ENCODE measurements at places on chromosomes 6 and 20.
A peak's percentile ranks its signal among the peaks of the same experiment; 100 is the strongest.

DNA sequence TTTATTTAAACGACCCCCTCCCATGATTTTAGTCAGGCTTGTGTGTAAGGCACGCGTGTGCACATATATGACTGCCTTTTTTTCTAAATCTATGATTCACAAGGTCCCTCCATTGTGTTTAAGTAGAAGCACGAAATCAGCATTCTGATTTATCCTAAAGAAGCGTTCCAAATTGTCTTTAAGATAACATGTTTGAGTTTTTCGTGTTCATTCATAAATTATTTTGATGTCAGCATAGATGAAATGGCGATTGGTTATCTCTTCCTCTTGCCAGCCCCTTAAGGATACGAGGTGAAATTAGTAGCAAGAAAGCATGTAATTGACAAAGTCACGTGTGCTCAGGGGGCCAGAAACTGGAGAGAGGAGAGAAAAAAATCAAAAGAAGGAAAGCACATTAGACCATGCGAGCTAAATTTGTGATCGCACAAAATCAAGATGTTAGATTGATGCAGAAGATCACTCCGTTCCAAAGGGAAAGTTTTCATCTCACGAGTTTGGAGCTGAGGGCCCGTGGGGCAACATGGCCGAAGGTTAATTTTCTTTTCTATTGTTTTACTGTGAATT lies at the start of gene LIN28B:
LIN28B (plus strand) TSS at position 377 of the 564 bp plus-strand sequence; CDS start at position 521, 144 bp downstream.
- DNase-seq: no peak

DNA sequence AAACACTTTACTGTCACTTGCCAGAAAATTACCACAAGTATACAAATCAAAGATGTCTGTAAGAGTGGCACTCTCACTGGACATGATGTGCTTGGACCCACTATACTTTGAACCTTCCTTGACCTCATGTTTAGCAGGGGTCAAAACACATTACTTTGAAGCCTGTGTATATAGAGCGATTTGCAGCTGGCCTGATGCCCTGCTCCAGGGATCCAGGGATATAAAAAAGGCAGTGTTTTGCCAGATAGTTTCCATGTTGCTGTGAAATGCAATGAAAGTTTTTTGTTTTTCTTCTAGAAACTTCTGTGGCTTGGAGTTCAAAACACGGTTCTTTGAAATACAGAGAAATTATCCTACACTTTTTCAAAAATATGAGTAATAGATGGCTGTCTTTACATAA lies 165.7 kb downstream of the FOXC1 start:
- no peak for DNase-seq

DNA sequence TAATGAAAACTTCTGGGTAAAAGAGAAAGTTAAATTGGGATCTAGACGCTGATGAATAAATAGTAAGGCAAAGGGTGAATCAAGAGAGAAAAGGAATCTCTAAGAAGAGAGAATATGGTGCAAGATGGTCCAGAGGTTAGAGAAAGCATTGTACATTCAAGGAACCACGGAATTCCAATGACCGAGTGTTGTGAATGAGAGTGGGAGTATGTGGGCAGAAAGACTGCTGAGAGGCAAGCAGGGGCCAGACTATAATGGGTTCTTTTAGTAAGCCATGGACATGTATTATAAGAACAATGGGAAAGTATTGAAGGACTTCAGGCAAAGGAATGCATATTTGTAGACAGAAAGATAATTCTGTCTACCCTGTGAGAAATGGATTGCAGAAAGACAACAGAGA lies 45.2 kb downstream of the SPTLC3 start:
- DNase-seq: no peak

DNA sequence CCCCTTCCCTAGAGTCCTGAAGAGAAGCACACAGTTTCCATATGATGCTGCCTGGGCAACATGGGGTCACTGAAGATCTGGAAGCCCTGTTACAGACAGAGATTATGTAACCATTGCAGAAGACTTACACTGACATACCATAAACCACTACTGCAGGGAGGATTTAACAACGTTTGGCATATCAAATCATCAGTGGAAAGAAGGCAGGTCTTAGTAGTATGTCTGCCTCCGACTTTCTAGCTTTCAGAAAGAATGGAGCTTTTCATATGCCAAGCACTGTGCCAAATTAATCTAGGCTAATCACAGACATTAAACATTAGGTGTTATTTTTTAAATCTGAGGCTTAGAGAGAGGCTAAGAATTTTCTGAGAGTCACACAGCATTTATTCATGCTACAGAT lies 144.3 kb downstream of the ADGRB3 start:
- no peak for DNase-seq

- peak; percentile 40 for DNase-seq
Measured at GRCh38 chr6:129648819-129649491, 61.0 kb downstream of the ARHGAP18 start.

- DNase-seq: no peak
Measured at GRCh38 chr20:5870568-5870981, 79.8 kb downstream of the TRMT6 start.

GRCh38 chr6:156634048-156634447 lies 143.1 kb upstream of the ARID1B start:
- DNase-seq: peak; percentile 33

GRCh38 chr6:105483492-105483891 lies 80.6 kb upstream of the PREP start:
- DNase-seq: no peak

DNA sequence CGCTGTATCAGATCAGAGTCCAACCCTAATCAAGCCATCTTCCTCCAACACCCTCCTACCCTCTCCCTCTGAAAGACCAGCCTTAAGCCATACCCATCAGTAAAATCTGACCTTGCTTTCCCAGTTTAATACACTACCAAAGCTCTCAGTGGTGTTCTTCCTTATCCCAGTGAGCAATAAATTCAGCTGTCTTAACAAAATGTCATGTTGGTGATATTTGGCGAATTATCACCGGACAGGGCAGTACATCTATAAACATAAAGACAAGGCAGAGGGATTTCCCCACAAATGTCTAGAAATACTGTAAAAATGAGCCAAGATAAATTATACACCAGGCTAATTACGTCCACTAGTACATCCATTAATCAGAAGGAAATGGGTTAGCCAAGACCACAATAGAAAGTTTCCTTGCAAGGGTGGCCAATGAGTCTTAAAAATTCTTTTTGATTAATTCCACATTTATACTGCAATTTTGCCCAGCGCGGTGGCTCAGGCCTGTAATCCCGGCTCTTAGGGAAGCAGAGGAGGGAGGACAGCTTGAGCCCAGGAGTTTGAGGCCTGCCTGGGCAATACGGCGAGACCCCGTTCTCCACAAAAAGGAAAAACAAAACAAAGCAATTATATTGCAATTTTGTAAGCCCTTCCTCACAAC lies 905 bp downstream of the RARS2 start:
- peak; percentile 7 for DNase-seq

DNA sequence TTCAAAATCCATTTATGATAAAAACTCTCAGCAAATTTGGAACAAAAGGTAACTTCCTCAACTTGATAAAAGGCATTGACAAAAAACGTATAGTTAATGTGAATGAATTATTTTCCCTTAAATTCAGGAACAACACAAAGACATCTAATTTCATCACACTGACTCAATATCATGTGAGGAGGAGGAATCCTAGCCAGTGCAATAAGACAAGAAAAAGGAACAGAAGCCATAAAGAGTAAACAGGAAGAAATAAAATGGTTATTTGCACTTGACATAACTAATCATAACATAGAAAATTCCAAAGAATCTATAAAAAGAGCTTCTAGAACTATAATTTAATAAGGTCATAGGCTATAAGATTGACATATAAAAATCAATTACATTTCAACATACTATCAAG lies 31.4 kb downstream of the CHD6 start:
- DNase-seq: no peak

GRCh38 chr20:34365765-34366213 lies 2.7 kb downstream of the ITCH start:
- DNase-seq: peak; percentile 90

DNA sequence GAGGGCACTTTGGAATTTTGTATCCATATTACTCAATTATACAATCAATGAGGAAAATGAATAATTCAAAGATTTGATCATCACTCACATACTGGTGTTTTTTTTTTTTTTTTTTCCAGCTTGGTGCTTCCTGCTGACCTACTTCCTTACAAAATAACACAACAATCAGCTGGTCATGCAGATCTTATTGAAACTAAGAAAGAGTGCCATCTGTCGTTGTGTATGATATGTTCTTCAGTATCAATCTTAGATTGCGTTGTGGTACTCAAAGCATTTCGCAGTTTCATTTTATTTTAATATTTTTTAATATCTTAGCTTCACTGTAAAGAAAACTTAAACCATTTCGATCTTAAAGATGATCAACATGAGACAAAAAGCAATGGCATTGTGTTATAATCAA lies 155.6 kb downstream of the OGFRL1 start:
- no peak for DNase-seq

DNA sequence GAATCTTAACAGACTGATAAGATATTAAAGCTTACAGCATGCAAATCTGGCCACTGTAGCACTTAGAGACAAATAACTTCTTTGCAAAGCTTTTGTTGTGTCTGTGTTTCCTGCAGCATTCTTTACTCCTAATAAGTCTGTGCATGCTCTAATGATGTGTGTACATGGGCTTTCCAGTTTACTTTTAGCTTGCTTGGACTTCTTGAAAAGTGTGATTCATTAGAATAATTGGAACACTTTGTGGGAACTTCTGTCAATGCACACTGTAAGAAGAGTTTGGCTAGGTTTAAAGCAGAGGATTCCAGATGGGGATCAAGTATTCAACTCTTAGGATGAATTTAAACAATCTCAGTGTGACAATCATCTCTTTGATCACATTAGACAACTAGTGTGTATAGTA lies 22.1 kb upstream of the TINAG start:
- DNase-seq: no peak

- no peak for DNase-seq
Measured at GRCh38 chr6:27593861-27594260, 121.0 kb upstream of the ZNF184 start.

GRCh38 chr6:21240709-21241108 lies 352.8 kb upstream of the SOX4 start:
- DNase-seq: no peak

GRCh38 chr6:113526995-113527394 lies 330.1 kb upstream of the MARCKS start:
- DNase-seq: no peak

GRCh38 chr6:83852528-83853177 lies 507 bp upstream of the RIPPLY2 start:
- no peak for DNase-seq

- DNase-seq: no peak
Measured at GRCh38 chr20:24450624-24451376, 18.6 kb upstream of the SYNDIG1 start.

GRCh38 chr6:108100003-108100402 lies 25.5 kb upstream of the OSTM1 start:
- DNase-seq: no peak

GRCh38 chr6:33064723-33065122 lies 8.7 kb downstream of the HLA-DPA1 start:
- DNase-seq: no peak

DNA sequence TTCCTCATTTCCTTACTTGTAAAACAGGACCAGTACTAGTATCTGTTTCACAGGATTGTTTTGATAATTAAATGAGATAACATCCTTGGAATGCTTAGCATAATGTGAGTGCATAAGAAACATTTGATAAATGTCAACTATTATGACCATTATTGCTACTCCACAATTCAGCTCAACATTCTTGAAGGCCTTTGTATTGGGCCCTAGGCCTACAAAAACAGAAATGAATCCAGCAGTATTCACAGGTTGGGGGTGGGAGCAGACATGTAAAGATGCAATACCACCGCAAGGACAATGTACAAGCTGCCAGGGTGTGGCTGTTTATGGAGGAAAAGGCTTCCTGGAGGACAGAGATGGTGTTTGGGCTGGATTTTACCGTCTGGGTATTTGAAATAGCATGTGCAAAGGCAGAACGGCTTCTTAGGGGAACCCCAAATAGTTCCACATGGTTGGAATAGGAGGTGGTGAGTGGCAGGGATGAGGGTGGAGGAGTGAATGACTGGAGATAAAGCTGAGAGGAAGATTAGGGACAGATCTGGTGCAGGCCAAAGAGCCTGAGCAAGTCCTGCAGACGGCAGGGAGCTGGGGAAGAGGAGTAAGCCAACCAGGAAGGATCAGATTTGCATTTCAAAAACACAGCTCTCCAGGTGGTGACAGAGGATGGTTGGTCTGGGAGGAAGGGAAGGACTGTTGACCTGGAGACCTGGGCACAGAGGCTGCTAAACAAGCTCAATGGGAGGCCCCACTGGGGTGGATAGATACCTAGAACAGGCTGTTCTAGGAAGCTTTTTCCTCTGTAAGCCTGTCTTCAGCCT lies 57.0 kb upstream of the EPB41L1 start:
- no peak for DNase-seq
